ENCODE measurements at places on chromosomes 2 and 18.

DNA sequence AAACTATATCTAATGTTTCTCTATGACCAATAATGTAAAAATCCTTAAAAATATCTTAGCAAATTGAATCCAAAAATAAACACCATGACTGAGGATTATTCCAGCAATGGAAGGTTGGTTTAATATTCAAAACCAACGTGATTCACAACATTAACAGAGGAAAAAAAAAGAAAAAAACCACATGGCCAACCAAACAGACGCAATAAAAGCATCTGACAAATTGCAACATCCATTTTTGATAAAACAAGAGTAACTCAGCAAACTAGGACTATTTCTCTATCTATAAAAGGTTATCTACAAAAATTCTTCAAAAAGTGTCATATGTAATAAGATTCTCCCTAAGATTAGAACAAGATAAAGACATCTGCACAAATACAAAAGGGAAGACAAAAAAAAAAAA lies 28.9 kb downstream of the PPP3R1 start:
- no peak for DNase-seq

DNA sequence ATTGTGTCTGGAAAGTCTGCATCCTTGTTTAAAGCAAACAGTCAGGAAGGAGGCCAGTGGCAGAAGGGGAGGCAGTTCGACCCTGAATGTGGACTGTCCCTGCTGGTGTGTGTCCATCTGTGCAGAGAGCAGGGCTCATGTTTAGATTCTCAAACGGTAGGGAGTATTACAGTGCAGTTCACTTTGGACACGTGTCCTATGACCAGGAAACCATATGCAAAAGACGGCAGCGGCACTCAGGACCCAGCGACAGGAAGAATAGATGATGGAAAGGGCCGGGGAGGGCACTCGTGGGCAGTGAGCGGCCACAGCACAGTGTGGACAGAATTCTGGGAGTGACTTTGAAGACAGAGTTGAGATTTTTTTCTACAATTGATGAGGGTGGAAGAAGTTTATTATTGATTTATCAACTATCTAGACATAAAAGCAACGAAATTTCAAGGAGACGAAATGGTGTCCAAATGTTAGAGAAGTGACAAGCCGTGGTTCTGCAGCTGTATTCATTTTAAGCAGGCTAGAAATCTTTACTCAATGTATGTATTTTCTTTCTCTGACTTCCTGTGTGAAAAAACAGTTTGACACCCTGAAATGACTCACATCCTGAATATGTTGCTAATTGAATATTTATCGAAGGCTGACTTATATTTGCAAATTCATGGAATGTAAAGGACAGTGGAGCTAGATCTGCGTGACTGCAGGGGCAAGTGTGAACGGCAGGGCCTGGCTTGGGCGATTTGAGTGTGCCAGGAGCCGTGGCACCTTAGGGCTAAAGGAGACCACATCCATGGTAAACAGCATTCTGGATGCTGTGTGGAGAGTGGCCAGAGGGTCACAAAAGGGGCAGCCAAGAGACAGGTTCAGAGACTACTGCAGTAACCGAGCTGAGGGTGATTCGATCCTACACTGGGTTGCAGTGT lies 214.2 kb downstream of the PTGR3 start:
- DNase-seq = no peak

GRCh38 chr2:217407362-217407761 lies 547.5 kb upstream of the TNP1 start:
- DNase-seq = no peak

GRCh38 chr2:128036748-128037607 lies 9.1 kb upstream of the SAP130 start:
- no peak for DNase-seq
